ENCODE measurements at places on chromosomes 12 and 14.

GRCh38 chr12:3168223-3169221, 91.3 kb downstream of the TSPAN9 start:
- DNase-seq, result peak; percentile 14

DNA sequence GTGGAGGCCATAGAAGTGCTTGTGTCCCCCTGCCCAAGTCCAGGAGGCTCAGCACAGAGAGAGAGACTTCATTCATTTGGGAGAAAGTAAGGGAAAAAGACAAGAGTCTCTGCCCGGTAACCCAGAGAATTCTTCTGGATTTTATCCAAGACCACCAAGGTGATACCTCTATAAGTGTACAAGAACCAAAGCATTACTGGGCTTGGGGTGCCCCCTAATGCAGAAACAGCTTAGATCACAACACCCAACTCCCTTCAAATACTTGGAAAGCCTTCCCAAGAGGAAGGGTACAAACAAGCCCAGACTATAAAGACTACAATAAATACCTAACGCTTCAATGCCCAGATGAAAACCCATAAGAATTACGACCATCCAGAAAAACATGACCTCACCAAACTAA, 119.7 kb upstream of the PDE3A start:
- no peak for DNase-seq

DNA sequence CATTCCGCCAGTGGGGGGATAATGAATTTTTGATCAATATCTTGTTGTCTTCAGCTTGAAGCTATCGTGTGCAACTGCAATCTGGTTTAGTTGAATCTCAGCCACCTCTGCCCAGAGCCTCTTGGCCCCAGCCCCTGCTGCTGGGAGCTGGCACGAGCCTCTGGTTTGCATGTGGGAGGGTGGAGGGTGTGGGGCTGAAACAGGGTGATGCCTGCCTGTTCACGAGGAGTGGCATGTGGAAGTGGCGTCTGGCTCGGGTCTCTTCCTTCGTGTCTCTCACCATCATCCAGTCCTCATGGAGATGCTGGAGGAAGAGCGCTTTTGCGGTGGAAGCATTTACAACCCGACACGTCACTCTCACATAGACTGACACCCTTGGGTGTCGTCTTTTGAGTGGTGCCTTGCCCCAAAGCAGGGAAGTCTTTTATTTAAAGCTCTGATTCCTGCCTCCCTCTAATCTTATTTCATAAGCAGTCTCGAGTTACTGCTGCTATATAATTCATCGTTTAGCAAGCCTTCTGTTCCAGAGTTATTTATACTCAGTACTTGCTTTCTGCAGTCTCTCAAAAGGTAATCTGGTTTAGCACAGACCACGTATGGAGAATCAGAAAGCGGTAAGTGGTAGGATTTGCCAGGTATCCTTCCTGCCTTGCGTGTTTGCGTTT, 64.5 kb downstream of the AACS start:
- DNase-seq, result no peak

- DNase-seq, result no peak
These were observed 23.5 kb upstream of the SELPLG start for GRCh38 chr12:108657130-108657745.

DNA sequence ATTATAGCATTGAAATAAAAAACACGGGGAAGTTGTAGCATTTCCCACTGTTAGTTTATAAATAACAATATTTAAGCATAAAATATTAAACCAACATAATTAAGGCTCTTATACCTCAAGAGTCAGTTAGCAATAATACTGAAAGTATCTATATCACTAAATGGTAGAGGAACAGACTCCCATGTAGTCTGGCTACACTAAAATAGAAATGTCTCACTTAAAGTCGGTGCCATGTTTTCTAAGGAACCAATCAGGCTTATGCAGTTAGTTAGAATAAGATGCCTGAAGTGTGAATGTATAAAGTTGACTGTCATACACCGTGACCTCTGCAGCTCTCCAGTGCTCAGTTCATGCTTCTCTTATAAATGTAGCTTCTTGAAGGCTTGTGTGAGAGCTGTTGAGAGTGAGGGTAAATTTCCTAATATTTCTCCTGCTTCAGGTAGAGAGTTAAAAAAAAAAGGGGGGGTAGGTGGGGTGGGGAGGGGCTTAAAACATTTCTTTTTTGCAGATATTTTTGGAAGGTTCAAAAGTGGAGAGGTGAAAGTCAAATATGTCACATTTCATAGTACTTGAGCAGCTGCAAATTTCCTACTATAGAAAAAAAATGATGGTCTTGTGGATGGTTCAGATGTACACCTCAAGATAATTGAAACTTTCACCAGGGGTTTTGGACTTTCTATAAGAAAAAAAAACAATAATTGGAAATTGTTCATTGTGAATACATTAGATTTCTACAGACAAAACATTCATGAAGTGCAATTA, 64.5 kb downstream of the PTCSC3 start:
- DNase-seq, result no peak
